ENCODE measurements at places on chromosomes 6 and 20.

DNA sequence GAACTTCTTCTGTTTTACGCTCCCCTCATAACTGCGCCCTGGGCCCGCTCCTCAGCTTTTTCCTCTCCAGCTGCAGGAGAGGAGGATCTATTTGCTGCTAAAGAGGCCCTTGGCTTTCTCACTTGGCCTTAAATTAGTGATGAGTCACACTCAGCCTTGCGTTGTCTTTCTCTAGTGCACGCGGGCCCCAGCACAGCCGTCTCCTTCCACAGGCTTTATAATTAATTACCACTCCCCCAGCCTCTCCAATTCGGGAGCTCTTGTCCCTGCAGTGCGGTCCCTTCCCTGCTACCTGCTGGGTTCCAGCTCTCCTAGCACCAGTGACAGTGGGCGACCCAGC, 25.2 kb downstream of the PACSIN1 start:
- DNase-seq: peak; percentile 29

DNA sequence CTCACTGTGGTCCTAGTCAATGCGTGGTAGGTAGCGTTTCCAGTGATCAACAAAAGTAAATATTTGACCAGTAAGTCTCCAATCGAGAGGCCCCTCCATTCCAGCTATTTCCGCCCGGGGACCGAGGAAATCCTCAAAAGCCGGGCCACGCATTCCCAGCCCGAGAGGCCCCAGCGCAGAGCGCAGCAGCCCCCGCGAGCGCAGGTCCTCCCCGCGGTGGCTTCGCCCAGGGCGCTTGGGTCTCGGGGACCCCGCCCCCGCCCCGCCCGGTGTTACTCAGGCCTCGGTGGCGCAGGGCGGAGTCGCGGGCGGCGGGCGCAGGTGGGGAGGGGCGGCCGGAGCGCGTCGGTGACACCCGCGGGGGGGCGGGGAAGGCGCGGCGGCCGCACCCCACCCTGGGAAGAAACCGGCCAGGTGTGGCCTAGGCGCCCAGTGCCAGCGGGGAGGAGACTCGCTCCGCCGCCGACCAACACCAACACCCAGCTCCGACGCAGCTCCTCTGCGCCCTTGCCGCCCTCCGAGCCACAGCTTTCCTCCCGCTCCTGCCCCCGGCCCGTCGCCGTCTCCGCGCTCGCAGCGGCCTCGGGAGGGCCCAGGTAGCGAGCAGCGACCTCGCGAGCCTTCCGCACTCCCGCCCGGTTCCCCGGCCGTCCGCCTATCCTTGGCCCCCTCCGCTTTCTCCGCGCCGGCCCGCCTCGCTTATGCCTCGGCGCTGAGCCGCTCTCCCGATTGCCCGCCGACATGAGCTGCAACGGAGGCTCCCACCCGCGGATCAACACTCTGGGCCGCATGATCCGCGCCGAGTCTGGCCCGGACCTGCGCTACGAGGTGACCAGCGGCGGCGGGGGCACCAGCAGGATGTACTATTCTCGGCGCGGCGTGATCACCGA, at the start of gene DSP:
Gene DSP (plus strand): TSS at position 497 of the 890 bp plus-strand sequence. CDS start 245 bp downstream, at position 742.
- DNase-seq: peak; percentile 41

DNA sequence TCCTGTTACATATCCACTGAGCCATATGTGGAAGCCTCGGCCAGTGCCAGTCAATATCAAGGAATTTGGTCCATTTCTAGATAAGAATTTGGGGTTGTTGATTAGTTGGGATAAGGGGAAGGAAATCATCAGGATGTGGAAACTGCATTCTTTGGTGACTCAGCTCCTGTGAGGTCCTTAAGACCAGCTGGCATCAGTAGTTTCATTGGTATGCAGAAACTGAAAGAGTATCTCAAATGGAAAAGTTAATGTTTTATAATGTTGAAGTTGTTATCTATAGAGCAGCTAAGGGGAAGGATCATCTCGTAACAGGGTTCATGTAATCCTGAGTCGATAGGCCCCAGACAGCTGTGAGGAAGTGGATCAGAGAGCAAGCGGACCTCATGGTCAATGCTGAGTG, 87.9 kb upstream of the PRND start:
- DNase-seq: peak; percentile 95

DNA sequence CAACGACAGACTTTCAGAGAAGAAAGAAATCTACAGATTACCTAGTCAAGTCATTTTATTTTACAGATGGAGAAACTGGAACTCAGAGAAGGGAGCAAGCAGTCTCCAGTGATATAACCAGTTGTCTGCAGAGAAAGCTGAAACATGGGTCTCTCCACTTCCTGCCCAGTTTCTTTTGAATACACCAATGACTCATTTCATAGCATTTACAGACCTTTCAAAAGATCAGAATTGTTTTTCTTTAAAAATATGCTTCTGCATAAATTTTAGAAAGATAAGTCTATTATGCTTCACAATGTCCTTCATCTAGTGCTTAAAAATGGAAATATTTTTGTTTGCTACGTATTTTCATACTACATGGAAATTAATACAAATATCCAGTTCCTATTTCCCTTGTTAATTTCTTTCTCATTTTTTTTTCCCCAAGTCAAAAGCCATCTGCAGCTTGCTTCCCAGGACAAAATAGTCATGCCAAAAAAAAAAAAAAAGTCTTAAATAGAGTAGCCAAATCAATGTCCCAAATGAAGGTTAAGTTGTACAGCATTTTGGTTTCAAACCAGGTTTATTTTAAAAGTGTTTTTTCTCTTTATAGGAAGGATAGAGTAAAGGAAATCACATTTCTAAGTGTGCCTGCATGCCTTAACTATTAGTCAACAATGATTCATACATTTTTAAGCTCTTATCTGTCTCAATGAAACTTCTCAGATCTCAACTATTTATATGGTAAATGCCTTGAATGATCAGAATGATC, 36.9 kb downstream of the ARHGAP18 start:
- DNase-seq: peak; percentile 85

DNA sequence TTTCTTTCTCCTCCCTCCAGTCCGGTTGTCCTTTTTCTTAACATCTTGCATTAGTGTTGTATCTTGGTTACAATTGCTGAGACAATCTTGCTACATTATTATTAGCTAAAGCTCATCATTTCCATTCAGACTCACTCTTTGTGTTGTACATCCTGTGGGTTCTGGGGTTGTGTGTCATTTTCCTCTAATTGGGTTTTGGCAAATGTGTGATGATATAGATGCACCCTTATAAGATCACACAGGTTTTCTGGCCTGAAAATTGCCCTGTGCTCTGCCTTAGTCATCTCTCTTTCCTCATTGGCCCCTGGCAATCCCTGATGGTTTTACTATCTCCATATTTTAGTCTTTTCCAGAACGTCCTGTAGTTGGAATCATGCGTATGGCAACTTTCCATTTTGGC, 60.1 kb downstream of the PPP1R14C start:
- no peak for DNase-seq

- DNase-seq: peak; percentile 43
Observed at GRCh38 chr6:17281100-17281496, at the start of gene RBM24. Gene RBM24 (plus strand): TSS chr6:17281361. CDS start chr6:17281582, 221 bp downstream.

DNA sequence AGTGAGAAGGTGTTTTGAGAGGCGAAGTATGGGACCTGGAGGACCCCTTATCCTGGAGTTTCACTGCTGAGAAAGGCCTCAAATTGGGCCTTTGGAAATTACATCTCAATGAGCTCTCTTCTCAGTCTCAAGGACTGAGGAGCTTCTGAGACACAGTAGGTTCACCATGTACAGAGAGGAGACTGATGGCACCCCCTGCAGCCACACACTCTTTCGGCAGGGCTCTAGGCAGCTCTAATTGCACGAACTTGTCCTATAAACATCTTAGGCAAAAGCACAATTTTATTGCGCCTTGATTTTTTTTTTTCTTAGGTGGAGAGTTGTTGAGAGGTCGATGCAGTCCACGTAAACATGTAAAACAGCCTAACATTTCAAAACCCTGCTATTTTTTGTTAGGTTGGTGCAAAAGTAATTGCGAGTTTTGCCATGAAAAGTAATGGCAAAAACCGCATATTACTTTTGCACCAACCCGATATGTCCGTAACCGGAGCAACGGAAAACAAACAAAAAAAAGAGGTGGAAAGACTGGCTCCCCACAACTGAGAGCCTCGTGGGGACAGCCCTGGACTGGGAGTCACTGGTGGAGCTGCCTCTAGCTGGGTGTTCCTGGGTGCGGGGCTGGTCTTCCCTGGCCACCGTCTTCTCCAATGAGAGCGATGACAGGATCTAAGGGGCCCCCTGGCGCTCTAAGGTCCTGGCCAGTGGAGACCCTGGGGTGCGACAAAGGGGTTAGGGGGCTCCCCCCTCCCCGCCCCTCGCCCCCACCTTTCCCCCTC, 84.0 kb upstream of the EYA2 start:
- DNase-seq: no peak

GRCh38 chr20:1946442-1946761, 47.5 kb downstream of the PDYN start:
- no peak for DNase-seq

DNA sequence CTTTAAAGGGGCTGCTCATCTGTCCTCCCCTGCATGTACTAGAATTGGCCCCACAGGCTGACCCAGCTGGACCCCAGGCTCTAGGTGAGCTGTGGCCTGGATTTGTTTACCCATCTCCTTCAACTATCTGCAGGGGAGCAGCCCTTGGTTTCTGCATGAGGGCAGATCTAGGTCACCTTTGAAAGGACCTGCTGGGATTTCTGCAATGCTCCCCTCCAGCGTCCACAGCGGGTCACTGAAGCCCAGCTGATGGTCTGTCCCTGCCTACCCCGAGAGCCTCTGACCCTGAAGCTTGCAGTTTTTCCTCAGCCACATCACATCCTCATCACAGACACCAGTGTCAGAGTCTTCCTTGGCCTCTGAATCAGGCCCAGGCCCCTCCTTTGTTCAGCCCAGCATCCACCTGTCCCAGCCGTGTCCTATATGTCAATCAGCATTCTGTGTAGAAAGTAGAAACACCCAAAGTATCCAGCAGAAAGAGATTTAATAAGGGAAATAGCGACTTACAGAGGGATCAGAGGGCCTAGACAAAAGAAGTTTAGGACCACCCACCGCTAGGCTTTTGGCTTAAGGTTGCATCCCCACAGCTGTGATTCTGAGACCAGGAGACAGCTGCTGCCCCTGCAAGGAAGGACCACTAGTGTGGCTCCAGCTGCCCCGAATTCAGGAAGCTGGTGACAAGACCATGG, 243.1 kb downstream of the LRFN2 start:
- no peak for DNase-seq

- DNase-seq: no peak
Observed at GRCh38 chr6:129632172-129632613, 77.8 kb downstream of the ARHGAP18 start.

DNA sequence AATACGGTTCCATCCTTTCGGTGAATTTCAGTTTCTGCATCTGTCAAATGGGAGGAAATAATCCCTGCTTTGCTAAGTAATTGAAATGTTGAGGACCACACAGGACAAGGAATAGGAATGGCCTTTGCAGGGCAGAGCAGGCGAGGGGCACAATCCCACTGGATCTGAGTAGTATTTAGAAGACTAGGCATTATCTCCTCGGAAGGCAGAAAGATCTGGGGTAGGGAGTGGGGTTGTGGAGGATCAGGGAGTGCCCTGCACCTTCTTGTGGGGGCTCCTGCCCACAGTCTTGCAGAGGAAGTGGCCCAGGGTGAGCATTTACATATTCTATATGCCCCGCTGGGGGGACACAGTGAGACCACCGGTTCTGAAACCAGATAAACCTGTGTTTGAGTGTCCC, 87.1 kb upstream of the SIRPA start:
- no peak for DNase-seq

- DNase-seq: no peak
Observed at GRCh38 chr20:59453759-59454560, 150.4 kb upstream of the PHACTR3 start.

- DNase-seq: no peak
Observed at GRCh38 chr6:97292671-97293070, 9.7 kb upstream of the MMS22L start.

GRCh38 chr6:20916086-20916485, 381.8 kb downstream of the CDKAL1 start:
- DNase-seq: no peak

DNA sequence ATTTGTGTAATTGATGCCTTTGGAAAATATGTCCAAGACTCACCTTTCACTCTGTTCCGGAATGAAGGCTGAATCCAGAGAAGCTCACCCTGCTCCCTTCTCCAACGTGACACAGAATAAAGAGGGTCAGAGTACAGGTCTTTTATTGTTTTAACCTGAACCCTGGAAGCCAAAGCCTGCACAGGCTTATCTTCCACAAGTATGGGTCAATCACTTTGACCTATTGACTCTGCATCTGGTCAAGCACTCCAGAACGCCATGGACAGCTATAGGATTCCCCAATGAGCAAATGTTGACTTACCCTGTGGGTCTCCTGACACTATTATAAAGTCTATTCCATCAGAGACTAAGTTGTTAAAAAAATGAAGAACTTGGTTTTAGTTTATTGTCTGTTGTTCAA, 158.4 kb upstream of the MYLIP start:
- no peak for DNase-seq

DNA sequence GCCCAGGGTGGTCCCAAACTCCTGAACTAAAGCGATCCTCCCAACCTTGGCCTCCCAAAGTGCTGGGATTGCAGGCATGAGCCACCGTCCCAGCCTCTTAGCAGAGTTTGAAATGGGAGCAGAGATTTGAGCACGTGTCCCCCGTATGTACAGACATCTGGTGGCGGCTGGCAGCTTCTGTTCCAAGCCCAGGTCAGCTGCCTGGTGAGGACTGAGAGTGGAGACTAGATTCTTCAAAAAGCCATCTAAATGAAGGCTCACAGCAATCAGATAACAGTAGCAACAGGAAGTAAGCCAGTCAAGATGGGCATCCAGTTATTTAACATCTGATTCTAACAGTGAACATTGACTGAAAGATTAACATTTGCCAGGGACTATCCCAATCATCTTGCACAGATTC, 128.1 kb upstream of the AKAP12 start:
- no peak for DNase-seq

- peak; percentile 59 for DNase-seq
Observed at GRCh38 chr20:3980260-3981131, 34.9 kb downstream of the RNF24 start.

- DNase-seq: no peak
Observed at GRCh38 chr6:101539510-101540245, 146.2 kb downstream of the GRIK2 start.

DNA sequence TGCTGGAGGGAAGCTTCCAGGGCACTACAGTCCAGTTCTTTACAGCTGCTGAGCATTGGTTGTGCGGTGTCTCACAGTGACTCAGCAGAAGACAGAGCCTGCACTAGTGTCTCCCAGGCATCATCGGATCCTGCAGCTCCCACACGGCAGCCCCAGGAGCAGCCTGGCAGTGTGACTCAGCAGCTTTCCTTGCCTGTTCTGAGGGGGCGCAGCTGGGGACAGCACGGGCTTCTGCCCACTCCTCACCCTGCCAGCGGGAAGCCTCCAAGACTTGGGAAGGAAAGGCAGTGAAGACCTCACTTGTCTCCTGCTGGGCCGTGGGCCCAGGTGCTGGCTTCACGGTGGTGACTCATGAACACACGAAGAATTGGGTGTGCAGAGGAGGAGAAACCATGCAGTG, 165.4 kb downstream of the SYNDIG1 start:
- DNase-seq: peak; percentile 90

- DNase-seq: no peak
Observed at GRCh38 chr6:14857501-14857900, 388.4 kb upstream of the JARID2 start.
